ENCODE measurements at places on chromosomes 2 and 18.

DNA sequence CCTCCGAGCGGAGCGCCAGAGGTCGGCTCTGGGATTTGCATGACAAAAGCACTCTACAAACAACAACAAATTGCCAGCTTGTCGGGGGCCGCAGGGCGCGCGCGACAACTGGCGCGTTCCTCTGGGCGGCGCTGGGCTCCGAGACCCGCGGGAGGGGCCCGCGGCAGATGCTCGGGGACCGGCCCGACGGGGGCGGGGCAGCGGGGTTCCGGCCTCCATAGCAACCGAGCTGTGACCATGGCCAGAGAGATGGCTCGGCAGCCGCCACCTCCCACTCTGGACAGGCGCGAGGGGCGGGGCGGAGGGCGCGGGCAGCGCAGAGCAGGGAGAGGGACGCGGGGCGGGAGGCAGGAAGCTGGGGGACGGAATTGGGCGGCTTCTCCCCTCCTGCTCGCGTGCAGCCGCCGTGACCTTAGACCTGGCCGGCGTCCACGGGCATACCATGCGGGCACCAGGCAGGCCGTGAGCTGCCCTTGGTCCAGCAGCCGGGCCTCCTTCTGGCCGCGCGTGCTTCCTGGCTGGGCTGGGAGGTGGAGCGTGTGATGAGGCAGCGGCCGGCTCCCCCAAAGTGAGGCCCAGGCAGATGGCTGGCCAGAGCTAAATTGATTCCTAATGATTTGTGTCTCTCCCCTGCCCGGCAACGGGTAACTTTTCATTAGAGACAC lies 171.5 kb downstream of the CELF4 start:
- peak; percentile 61 for DNase-seq

DNA sequence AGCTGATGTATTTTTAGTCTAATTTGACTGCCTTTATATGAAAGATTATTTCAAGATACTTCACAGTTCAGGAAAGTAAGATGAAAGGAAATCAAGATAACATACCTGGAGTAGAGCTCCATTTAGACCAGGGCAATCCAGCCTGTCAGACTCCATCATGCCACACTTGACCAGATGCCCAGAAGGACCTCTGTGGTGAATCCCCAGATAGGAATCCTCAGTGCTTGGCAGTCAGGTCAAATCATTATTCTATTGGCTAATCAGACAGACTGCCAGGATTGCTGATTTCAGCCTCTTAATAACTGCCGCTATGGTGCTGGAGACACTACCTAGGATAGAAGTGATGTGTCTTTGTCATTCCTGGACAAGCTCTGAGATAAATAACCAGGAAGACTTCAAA lies 404.2 kb downstream of the STK39 start:
- DNase-seq = no peak

- DNase-seq = no peak
These were observed 2.8 kb upstream of the RESP18 start for GRCh38 chr2:219335373-219335786.

DNA sequence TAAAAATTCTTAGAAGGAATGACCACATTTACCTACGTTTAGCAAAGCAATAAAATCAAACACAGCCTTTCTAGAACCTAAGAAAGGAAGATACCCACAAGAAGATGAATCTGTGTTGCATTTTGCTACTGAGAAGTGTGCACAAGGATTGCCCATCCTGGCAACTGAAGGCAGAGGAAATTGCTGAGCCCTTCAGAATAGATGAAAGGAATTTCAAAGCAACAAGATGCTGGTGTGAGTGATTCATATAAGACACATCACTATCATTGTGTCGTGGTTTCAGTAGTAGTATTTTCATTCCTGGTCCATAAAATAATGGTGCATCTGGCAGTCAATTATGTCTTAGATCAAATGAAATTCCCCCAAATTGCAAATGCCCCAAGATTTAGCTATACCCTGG lies 48.4 kb upstream of the ANKRD44 start:
- DNase-seq = no peak

DNA sequence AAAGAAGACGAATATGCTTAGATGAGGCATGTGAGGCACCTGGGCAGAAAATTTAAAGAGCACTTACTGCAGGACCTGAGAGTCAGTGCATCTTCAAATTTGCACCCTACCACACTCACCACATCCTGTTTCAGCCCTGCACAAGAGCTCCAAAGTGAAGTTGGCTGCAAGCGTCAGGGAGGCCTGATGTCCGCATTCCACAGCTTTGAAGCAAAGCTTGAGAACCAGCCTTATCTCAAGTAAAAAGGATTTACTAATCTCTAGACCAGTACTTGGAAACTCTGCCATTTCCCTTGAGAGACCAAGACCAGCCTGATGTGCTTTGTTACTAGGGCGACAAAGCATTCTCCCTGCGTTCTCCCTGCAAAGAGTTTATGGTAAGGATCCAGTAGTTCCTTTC lies 3.4 kb upstream of the ASNSD1 start:
- DNase-seq = no peak

DNA sequence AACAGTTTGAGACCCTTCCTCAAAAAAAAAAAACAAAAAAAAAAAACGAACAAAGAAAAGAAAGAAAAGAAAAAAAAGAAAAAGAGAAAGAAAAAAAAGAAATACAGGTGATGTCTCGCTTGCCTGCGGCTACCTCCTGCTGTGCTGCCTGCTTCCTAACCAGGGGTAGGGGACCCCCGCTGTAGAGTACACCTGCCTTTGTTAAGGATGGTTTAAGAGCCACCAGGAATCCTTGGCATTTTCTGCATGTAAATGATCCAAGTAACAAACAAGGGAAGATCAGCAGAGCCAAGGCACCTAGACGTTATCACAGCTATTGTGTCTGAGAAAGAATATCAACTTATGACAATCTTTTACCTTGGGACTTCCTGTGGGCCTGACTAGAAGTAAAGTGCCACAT lies 856.8 kb upstream of the GCFC2 start:
- no peak for DNase-seq

DNA sequence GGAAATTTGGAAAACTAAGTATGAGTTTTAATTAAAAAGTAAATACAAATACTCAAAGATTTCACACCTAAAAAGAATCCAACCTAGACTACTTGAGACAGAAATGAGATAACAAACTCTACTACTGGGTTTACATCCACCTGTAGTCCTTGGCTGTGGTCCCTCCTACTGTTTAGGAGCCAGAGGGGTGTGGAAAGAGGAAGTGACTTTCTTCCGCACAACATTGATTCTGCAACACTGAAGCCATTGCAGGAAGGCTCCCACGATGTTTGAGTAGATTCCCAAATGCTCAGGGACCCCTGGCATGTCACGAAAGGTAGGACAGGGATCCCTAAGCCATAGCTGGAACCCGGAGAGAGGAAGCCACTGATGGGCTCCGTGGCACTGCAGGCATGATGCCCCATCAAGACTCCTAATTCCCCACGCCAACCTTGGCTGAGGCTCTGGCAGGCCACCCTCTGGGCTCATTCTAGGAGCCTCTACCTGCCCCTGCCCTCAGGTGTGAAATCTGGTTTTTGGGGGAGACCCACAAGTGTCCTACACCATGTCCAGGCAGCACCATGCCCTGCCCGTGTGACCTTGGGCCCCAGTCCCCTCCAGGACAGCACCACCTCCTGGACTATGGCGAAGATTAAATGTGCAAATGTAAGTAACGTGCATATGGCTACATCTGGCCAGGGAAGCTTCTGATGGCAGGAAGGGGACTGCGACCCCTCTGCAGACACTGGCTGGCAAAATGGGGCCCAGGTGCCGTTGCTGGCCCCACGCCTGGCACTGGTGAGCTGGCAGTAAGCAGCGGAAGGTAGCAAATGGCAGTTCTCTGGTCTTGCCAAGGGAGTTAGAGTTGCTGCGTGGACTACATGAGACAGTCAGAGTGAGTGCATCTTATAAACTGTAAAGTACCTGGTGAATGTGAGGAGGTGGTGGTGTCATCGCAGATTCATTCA lies 38.2 kb upstream of the MAL start:
- DNase-seq = no peak

DNA sequence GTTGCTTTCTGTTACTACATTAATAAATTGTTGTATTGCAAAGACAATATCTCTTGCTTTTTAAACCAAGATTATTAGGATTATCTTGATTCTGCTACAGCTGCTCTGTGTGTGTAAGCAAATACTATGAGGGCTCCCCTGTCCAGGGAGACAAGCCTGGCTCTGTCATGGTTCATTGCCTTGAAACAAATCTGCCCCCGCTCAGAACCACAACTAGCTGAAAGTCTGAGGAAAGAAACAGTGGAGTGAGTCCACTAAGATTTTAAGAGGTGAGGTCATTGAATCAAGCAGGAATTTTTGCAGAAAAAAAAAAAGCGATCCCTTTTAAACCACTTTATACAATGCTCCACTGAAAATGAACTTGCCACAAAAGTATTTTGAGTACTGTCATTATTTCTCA lies 30.8 kb upstream of the LRRTM4 start:
- no peak for DNase-seq

DNA sequence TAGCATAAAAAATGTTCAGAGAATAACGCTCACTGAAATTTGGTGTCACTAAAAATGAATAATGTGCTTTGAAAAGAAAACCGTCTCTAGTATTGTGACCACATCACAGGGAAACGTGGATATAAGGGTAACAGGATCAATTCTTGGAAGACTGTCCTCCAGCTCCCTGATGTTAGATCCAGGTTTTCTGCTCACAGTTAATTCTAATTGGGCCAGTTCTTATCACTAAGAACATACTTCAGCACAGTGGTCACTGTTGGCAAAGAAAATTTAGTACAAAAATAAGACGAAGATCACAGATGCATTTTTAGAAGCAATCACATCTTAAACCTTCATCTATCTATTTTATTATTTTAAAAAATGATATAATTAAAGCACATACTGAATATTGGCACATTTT lies 57.0 kb upstream of the CD226 start:
- no peak for DNase-seq

DNA sequence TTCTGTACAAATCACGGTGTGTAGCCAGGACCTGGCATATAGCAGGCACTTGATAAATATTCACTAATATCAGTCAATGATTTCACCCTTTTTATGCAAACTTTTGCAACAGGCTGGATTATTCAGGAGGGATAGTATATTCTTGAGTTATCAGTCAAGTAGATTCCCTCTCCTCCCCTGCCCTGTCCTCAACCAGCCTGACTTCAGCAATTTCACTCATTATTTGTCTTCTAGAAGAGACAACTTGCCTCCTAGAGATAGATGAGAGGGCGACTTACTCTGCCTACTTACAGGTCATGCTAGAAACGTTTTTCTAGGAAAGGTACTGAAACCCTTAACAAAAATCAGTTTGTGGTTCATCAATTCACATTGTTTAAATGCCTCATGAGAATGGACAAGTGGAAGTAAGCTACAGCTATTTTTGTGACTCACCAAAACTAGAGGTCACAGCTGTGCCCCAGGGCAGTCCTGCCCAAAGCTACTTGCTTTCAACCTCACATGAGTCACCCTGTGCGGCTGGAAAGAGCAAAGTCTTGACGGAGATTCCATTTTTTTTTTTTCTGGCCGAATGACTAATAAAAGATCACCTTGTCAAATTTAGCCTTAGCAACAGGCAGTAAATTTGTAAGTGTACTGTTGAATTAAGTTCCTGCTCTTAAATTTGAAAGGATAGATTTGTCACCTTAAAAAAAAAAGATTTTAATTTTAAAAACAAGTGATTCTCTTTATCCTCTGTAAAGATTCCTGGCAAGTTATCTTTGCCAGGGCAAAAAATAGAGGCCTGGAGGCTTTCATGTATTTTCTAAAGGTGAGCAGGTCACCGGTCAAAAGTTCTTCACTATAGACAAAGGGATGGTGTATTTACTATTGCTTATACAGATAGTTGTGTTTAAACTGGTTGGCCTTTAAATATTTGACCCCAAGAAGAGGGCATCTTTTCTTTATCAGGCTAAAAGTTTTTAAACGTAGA lies 109.0 kb upstream of the SLC35G4 start:
- DNase-seq = peak; percentile 85

- DNase-seq = no peak
These were observed 2.0 kb downstream of the FMNL2 start for GRCh38 chr2:152336854-152337510.

GRCh38 chr18:1012775-1013174 lies 108.1 kb downstream of the ADCYAP1 start:
- no peak for DNase-seq

GRCh38 chr2:142873831-142874287 lies 3.6 kb upstream of the KYNU start:
- no peak for DNase-seq

- no peak for DNase-seq
These were observed 15.5 kb downstream of the MROH2A start for GRCh38 chr2:233793465-233794127.

- DNase-seq = no peak
These were observed 156.9 kb downstream of the SETBP1 start for GRCh38 chr18:44837482-44838180.

DNA sequence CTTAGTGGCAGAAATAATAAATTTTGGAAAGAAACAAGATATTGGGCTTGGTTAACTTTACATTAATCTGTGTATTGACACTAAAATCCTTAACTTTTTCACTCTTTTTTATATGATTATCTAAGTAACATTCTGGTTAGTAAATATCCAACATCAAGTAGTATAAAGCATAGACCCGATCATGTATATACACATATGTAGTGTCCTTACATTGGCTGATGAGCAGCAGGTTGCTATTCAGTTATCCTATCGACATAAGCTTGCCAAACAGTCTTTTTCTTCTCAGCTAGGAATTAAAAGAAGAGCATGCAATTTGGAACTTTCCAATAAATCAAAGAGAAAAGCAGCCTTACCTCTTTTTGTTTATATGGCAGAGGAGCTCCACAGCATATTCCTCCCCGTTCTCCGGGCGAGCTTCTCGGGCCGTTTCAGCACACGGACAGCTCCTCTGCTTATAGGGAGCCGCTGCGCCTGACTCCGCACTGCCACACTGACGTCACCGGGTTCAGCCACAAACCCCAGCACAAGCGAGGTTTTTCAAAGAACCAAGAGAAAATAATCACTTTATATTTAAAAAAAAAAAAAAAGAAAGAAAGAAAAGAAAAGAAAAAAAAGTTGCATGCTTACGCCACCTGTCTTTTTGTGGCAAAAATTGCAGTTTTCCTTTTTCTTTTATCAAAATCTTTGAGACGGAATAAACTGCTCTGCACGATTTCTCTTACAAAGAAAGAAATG lies at the start of gene SCG2:
TSS of gene SCG2 (minus strand) at position 430 of the 735 bp plus-strand sequence. CDS start 3,079 bp downstream, outside the sequence.
- DNase-seq = peak; percentile 62

GRCh38 chr18:74229005-74229404 lies 62.8 kb downstream of the CYB5A start:
- DNase-seq = no peak

DNA sequence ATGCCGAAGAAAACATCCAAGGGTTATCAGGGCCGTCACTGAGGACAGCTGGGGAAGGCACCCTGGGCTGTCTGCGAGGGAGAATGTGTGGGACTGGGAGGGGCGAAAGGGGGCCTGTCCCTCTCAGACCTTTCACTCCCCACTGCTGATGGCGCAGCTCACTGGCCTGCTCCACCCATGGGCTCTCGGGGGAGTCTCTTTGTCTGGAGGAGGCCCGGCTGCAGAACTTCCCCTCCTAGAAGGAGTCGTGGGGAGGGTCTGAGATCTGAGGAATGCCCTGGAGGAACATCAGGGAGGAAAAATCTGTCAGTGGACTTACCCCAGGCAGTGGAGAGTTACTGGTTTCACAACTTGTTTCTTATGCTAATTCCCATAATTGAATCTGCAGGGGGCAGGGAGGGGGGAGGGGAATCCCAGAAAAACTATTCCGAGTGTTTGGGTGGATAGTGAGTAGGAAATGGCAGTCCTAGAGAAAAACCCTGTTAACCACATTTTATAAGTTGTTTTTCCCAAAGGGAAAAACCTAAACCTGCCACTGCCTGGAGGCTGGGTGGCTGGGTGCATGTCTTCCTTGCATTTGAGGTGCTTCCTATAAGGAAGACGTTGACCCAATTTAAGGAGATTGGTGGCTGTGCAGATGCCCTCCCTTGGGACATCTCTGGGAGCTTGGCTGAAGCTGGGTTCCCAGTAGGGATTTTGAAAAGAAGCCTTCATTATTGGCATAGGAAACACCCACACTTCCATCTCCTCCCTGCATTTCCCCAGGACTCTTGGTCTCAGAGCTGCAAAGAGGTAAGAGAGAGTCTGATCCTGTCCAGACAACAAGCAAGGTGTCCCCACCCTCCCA lies 11.7 kb upstream of the SEMA4C start:
- DNase-seq = no peak
